ENCODE measurements at places on chromosomes 11 and 22.

DNA sequence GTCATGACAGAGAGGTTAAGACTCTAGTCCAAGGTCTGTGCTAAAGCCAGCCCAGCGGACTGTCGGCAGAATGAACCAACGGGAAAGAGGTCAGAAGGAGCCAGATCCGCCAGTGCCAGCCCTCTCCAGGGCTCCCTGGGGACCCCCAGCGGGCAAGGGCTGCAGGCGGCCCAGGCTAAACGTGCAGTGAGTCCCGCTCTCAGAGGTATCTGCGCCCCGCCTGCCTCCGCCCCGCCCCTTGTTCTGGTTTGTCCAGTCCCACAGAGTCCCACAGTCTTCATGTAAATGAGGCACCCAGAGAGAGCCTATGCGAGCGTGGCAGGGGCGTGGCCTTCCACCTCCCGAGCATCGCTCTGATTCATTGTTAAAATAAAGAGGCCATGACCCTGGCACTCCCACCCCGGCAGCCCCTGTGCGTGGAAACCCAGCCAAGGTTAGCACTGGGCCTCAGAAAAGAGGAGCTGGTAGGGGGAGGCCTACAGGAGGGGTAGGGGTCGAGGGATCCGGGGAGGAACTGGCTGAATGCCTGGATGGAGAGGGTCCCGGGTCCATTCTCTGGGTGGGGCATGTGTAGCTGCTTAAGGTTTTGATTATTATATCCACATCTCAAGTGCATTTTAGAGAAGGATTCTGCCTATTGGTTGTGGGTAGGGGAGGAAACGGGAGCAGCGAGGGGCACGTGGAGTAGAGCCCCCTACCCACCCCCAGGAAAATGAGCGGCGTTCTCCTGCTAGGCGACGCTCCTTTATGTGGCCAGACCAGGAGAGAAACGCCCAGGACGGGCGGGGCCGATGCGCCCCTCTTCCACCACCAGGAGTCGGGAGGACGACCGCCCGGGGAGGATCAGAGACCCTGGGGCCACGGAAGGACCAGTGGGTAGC lies at the start of gene TRIOBP:
Gene TRIOBP (plus strand): TSS at position 392 of the 881 bp plus-strand sequence. CDS start 4,318 bp downstream, outside the sequence.
- peak; percentile 98 for DNase-seq

GRCh38 chr22:27810609-27811151 lies 9.1 kb upstream of the MN1 start:
- peak; percentile 73 for DNase-seq

- DNase-seq: peak; percentile 35
Observed at GRCh38 chr11:86814775-86815174, 14.4 kb downstream of the PRSS23 start.

- no peak for DNase-seq
Observed at GRCh38 chr11:123546515-123546914, 107.9 kb downstream of the SCN3B start.
